ENCODE measurements at places on chromosomes 16 and 17.

- no peak for DNase-seq
These were observed 99.6 kb downstream of the SPACA3 start for GRCh38 chr17:33091271-33091670.

GRCh38 chr16:11330526-11331237 lies 14.6 kb upstream of the RMI2 start:
- no peak for DNase-seq

- DNase-seq, result no peak
These were observed 39.7 kb downstream of the CACNG4 start for GRCh38 chr17:67004181-67004580.

DNA sequence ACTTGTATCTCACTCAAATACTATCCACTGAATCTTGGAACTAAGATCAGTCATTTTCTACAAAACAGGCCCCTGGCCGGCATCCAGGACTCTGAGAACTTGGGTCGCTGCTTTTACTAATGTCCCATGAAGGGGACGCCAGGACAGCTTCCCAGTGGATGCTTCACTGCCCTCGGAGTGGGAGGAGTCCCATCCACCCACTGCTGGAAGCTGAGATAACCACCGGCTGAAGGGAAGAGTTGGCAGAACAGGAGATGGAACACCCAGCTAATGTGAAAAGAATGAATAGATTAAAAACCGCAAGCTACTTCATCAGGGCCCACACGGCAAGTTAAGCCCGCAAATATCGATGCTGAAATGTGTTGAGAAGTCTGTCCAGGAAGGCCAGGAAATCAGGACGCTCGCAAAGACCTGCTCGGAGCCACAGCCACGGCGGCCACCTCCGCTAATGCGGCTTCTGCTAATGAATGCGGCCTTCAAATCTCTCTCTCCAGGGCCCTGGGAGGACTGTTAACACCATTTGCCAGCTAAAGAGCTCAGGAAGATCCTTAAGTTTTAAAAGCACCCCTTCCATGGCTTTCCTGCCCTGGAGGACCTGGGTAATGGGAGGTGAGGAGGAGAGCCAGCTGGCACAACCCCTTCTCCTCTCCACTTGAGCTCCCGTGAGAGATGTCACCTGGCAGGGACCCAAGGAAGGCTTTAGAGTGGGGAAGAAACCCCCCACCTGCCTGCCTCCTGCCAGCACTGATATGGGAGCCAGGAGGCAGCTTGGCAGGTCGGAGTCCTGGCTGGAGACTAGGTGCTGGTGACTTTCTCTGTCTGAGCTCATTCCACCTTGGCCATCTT lies 226.6 kb upstream of the RPL38 start:
- no peak for DNase-seq

GRCh38 chr17:78789149-78789662 lies 7.1 kb upstream of the CYTH1 start:
- DNase-seq, result no peak

DNA sequence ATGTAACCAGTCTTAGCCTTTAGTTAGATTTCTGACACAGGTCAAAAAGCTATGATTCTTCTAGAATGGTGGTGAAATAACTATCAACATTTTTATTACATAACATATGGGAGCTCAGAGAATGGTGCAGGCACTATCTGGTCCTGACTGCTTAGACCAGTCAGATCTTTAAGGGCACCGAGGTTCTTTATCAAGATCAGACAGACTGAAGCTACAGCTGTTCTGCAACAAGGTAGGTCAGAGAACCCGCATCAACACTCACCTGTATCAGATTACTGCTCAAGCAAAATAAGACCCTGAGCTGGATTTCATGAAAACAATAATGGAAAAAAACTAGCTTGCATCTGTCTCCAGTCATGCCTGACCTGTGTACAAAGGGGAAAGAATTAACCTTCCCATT lies 160.4 kb downstream of the KCNJ2 start:
- DNase-seq, result no peak

GRCh38 chr17:9890124-9890523 lies 14.9 kb downstream of the RCVRN start:
- no peak for DNase-seq

DNA sequence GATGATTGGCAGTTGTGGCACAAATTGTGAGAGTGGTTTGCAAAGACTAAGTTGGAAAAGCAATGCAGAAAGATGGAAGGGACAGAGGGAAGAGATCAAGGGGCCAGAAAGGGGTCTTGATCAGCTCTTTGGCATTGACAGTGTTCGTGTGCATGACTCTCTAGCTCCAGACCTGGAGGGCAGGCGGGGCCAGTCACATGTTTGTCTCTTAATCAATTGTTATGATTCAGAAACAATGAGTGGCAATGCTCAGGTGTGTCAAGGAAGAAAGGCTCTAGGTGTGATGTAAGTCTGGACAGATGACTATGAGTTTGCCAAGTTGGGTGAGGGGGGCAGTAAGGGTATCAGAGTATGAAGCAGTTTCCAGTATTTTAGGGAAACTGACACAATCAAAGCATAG lies 32.1 kb downstream of the WSB1 start:
- DNase-seq, result peak; percentile 3

DNA sequence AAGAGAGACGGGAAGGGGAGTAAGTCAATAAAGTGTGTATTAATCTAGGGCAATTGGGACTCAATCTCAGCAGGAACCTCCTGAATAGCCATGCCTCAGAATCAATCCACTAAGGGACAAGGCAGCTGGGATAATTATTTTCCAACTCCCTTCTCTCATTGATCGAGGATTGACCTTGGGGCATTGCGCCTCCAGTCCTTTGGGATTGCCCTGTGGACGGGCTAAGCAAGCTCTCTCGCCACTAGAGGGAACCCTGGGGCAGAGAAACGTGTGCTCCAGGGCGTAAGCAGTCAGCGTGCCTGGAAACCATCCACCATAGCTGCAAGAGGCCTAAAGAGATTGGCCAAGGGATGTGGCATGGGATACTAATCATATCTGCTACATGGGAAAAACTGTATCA lies 53.9 kb upstream of the ERCC4 start:
- DNase-seq, result peak; percentile 65
